ENCODE measurements at places on chromosomes 6 and 20.

DNA sequence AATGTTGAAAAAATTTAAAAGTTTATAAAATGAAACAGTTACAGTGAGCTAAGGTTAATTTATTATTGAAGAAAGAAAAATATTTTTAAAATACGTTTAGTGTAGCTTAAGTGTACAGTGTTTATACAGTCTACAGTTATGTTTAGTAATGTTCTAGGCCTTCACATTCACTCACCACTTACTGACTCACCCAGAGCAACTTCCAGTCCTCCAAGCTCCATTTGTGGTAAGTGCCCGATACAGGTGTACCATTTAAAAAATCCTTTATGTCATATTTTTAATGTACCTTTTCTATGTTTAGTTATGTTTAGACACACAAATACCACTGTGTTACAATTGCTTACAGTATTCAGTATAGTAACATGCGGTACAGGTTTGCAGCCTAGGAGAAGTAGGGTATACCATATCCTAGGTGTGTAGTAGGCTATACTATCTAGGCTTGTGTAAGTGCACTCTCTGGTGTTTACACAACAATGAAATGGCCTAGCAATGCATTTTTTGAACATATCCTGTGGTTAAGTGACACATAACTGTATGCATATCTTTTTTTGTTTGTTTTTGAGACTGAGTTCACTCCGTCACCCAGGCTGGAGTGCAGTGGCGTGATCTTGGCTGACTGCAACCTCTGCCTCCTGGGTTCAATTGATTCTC lies 26.3 kb downstream of the FLRT3 start:
- DNase-seq, result no peak

DNA sequence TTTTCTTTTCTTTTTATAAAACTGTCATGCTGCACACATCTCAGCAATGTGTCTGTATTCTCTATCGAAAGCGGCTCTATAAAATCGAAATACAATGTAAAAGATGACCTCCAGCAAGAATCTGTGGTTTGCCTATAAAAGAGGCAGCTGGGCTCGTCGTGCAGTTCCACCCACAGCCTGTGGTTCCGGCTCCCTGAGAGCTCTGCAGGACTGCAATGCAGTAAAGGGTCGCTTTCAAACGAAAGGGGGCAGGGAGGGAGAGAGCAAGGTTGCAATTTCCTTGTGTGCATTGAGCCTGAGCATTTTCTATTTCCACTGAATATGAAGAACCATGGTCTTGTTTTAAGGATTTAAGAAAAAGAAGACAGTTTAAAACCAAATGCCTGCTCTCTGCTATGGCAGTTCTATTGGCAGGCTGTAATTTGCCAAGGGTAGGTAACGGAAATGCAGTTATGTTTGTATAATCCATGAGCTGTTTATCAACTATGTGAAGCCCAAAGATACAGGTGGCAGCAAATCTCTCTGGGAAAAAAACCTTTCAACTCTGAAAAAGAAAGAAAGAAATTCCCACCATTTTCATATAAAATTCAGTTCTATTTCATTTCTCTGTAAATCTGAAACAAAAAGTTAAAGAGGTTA lies 236.5 kb downstream of the HACE1 start:
- no peak for DNase-seq

- no peak for DNase-seq
Observed at GRCh38 chr6:85005494-85005893, 241.1 kb upstream of the TBX18 start.

- DNase-seq, result no peak
Observed at GRCh38 chr6:134550604-134551003, 232.7 kb upstream of the SGK1 start.

GRCh38 chr6:45300736-45301135 lies 27.4 kb upstream of the RUNX2 start:
- DNase-seq, result no peak

- DNase-seq, result no peak
Observed at GRCh38 chr20:37938181-37938750, 35.3 kb downstream of the VSTM2L start.

DNA sequence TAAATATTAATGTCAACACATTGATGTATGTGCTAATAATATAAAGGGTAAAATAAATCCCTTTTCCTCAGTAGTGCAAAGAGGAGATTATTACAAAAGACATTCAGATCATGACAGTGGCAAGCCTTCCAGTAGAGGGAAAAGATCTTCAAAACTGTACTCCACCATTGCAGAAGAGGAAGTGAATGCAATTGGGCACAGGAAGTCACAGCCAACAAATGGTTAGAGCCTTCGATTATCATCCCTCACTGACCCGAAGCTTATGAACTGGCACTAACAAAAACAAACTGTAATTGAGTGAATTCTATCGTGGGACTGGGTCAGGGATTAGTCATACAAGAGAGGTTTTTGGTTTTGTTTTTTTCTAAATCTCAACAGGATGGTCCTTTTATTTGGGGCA lies 39.3 kb upstream of the SCGN start:
- no peak for DNase-seq

GRCh38 chr6:23797041-23797440 lies 329.0 kb upstream of the NRSN1 start:
- DNase-seq, result no peak

- no peak for DNase-seq
Observed at GRCh38 chr6:17392978-17393891, at the start of gene CAP2. Gene CAP2 (plus strand): TSS chr6:17393595. CDS start chr6:17421556, 27,961 bp downstream.

DNA sequence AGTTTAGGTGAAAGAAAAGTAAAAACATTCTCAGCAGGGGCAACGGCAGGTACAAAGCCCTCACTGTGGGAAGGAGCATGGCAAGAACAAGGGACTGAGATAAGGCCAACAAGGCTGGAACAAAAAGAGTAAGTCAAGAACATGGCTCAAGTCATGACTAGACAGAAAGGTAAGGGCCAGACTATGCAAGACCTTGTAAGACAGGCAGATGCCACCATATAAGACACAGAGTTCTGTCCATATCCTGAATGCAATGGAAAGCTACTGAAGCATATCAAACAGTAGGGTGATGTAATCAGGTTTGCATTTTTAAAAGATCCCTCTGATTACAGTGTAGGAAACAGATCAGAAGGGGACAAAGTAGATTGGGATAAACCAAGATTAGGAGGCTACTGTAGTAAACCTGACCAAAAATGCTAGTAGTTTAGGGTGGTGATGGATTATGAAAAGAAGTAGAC lies 5.5 kb downstream of the REV3L start:
- no peak for DNase-seq

DNA sequence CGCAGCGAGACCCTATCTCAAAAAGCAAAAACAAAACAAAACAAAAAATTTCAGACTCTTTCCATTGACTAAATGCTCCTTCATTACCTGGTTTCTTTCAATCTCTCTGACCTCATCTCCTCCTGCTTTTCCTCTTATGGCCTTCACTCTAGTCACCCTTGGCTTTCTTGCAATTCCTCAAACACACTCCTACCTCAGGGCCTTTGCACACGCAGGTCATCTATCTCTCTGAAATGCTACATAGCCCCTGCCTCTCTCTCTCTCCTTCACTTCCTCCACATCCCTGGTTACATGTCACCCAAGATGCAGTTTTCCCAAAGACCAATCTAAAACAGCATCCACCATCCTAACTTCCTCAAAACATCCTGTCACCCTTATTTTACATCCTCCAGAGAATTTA lies 96.8 kb downstream of the PREX1 start:
- no peak for DNase-seq

GRCh38 chr6:126608681-126609080 lies 268.8 kb downstream of the CENPW start:
- DNase-seq, result no peak

DNA sequence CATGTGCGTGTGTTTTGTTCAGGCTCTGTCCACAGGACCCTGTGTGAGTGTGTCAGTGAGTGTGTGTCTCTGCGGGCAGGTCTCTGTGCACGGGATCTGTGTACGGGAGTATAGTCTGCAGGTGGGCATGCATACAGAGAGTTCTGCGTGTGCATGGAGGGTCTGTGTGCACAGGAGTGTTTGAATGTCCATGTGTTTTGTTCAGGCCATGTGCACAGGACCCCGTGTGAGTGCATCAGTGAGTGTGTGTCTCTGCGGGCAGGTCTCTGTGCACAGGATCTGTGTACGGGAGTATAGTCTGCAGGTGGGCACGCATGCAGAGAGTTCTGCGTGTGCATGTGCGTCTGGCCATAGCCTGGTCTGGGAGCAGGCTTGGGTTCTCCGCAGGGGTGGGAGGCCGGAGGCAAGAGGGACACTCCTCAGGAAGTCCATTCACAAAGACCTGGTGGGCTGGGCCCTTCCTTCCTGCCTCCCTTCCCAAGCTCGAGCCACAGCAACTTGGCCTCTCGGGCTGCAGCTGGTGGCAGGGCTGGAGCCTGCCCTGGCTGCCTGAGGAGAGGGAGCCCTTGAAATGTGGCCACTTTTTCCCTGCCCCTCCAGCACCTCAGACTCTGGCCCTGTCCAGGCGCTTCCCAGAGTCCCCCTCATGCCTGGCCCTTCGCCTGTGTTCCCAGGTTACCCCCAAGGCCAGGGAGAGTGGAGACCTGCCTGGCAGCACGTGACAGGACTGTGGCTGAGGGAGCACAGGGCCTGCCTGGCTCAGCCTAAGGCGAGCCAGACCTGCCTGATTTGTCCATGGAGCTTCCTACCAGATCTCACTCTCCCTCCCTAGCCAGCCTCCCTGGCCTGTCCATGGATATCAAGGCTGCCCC lies 6.8 kb downstream of the HSPA12B start:
- no peak for DNase-seq

- DNase-seq, result no peak
Observed at GRCh38 chr6:150681578-150682395, 82.1 kb downstream of the PLEKHG1 start.

DNA sequence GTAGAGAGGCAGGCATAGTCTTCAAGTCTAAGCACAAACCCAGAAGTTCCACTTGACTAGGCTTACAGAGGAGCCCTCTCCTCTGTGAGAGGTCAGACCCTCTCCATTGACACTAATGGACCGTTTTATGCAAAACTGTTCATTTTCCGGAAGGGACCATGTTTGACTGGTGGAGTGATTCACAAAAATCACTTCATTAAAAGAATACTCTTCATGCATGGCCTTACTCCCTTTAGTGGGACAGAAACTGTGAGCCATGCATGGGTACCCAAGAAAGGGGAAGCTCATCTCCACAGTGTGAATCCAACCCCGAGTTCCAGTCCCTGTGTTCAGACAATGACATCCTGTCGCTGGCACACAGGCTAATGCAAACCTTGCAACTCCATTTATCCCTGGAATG lies 63.2 kb downstream of the OLIG3 start:
- no peak for DNase-seq

- no peak for DNase-seq
Observed at GRCh38 chr6:119821380-119821779, 471.8 kb upstream of the MAN1A1 start.

DNA sequence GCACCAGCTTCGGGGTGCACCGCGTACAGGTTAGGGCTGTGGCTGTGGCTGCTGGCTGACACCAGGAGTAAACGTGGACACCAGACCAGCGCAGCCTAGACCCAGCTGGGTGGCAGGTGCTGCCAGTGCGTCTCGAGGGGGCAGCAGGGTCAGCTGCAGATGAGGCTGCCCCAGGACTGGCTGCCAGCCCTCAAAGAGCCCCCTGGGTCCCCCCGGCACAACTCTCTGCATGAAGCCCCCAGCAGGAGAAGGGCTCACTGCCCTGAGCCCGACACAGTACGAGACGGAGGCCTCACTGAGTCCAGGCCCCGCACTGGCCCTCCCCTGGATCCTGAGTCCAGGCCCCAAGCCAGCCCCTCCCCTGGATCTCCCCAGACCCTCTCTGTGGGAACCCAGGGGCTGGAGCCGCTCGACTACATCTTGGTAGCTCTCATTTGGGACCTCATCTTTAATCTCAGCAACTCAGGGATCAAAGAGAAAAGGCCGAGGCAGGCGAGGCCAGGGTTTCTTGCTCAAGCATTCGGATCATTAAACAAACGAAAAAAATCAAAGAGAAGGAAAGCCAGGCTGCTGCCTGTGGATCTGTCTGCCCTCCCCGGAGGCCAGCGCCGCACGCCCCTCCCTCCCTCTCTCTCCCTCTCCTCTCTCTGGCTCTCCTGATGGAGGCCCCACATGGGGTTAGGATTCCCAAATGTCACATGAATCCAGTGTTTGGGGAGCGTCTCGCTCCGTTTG lies 7.0 kb upstream of the NKAIN4 start:
- DNase-seq, result no peak

GRCh38 chr20:31721408-31722256 lies 1.0 kb downstream of the BCL2L1 start:
- DNase-seq, result no peak

GRCh38 chr6:133644892-133645619 lies 243.9 kb upstream of the TCF21 start:
- DNase-seq, result peak; percentile 3

- no peak for DNase-seq
Observed at GRCh38 chr6:63560801-63561287, 11.4 kb upstream of the LOC128125822 start.

DNA sequence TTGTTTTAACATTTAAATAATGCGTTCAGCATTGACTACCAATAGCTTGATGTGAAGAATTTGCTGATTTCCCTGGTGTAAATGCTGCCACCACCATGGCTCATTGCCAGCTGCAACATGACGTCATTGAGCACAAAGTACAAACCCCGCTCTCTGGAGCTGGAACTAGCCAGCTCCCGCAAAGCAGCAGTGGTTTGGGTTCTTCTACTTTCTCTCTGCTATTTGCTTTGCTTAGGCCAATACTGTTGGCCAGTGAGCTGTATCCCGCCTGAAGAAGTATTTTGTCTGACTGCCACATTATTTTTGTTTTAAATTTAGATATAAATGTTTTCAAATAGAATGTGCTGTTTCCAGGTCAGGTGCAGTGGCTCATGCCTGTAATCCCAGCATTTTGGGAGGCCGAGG lies 47.4 kb upstream of the KIF13A start:
- DNase-seq, result peak; percentile 69

DNA sequence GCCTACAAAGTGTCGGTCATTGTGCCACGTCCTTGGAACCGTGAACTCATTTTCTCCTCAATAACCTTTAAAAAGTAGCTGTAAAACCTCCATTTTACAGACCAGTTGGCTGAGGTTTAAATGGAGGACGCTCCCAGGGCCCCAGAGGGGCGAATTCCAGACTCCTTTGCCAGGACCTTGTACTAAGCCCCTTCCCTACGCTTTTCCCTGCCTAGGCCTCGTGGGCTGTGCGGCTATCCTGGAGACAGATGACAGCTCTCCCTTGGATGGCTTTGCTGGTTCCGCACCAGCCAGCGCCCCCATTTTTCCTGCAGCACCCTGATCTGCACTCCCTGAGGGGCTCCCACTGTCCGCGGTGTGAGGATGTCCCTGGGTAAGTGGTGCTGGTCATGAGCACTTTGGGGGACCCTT lies 12.1 kb upstream of the SNHG17 start:
- DNase-seq, result no peak

GRCh38 chr6:166415306-166415705 lies 32.6 kb upstream of the MPC1 start:
- DNase-seq, result no peak

DNA sequence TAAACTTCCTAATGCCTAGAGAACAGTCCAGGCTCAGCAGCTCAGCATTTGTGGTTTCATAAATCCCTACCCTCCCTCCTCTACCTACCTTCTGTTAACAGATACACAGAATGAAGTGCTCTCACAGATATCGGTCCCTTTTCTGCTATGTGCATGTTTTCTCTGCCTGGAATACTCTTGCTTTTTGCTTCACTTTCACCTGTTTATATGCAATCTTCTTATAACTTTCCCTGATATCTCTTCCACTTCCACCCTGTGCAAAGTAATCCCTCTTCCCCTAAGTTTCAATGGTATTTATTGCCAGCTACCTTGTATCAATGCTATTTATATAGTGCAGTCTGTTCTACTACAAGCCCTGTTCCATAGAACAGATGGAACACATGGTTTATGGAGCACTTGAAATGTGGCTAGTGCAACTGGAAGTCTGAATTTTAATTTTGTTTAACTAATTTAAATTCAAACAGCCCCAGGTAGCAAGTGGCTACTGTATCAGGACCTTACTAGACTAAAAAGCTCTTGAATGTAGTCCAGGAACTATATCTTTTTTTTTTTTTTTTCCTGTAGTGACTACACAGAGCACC lies 3.1 kb upstream of the TAB2 start:
- no peak for DNase-seq
